Fibroblast of skin of left biceps (primary cell): ENCODE measurements at places on chromosomes 12 and 14.
A peak's percentile ranks its signal among the peaks of the same experiment; 100 is the strongest.

- no peak for DNase-seq
Observed at GRCh38 chr12:99192489-99192888, 455.1 kb upstream of the GARIN6 start.

GRCh38 chr12:127389923-127390322, 877.0 kb upstream of the TMEM132C start:
- DNase-seq = peak; percentile 64

DNA sequence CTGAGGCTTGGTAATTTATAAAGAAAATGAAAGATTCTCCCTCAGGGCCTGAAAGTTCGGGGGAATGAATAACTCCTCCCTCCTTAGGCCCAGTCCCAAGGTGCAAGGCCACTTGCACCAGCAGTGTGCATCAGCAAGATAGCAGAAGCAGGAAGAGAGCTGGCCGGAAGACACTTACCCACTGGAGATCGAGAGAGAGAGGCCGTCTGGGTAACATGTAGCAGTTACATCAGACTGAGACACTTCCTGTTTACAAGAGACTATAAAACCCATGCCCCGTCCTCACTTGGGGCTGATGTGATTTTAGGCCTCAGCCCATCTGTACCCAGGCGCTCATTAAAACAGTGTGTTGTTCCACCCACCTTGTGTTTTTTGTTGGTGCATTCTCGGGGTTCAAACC, 85.2 kb downstream of the TMTC3 start:
- no peak for DNase-seq

DNA sequence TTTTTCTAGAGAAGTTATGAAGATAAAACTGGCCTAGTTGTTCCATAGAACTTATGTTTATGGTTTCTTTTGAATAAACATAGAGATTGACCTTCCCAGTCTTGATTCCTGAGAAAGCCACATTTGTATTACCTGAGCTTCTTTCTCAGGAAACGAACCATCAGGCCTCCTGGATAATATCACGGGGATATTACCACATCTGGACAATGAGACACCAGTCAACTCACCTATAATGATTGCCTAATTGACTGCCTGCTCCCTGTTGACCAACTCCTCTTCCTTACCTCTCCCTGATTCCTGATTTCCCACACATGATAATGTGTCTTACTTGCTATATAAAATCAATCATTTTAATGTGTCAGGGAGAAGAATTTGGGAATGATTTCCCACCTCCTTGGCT, 822.7 kb downstream of the LRFN5 start:
- no peak for DNase-seq

GRCh38 chr14:99742074-99742473, 51.1 kb upstream of the EML1 start:
- no peak for DNase-seq

GRCh38 chr14:104843442-104844305, 21.4 kb upstream of the CEP170B start:
- DNase-seq = no peak

DNA sequence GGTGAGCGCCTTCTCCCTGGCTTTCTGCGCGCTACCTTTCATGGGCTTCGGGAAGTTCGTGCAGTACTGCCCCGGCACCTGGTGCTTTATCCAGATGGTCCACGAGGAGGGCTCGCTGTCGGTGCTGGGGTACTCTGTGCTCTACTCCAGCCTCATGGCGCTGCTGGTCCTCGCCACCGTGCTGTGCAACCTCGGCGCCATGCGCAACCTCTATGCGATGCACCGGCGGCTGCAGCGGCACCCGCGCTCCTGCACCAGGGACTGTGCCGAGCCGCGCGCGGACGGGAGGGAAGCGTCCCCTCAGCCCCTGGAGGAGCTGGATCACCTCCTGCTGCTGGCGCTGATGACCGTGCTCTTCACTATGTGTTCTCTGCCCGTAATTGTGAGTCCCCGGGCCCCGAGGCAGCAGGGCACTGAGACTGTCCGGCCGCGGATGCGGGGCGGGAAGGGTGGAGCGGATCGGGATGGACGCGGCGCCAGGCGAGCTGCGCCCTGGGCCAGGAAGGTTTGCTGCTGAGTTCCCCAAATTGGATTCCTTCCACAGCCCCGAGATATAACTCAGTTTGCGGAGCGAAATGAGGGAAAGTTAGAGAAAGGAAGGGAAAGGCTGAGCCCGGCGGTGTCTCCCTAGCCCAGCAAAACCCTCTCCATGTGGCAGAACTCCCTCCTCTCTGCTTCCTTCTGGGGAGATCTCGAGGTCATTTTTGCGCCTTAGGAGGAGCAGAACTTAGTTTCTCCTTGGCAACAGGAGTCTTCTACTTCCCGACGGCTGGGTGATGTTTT, 972 bp downstream of the PTGDR start:
- no peak for DNase-seq

- DNase-seq = no peak
Observed at GRCh38 chr12:75900781-75901254, 130.8 kb downstream of the PHLDA1 start.

- no peak for DNase-seq
Observed at GRCh38 chr12:2110849-2111566, 58.2 kb downstream of the CACNA1C start.

GRCh38 chr14:34137001-34137745, 186.3 kb upstream of the EGLN3 start:
- DNase-seq = no peak

GRCh38 chr12:5188472-5188871, 144.8 kb downstream of the KCNA5 start:
- no peak for DNase-seq

DNA sequence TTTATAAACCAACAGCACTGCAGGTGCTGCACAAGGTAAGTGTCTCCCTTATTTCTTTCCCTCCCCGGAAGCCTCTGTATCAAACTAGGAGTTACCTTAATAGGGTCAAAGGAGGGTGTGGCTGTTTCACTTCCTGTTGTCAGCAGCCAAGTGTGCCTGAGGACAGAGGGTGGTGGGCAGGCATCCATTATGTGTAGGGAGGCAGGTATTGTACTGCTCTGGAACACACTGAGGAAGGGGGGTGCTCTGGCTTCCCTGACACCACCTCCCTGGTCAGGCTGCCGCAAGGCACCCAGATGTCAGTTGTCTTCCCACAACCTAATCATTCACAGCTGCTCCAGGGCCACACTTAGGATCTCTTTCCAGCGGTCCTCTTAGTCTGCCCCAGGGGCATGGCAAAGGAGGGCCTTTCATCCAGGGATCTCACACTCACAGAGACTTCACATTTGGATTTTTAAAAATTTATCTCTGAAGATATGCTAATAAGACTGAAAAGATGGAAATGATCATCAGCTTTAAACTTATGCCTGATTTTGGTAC, 132.0 kb upstream of the ARHGAP5 start:
- DNase-seq = no peak

GRCh38 chr12:64707362-64707761, 51.8 kb downstream of the GNS start:
- no peak for DNase-seq

GRCh38 chr12:116599285-116600136, 40.3 kb downstream of the MAP1LC3B2 start:
- DNase-seq = no peak

GRCh38 chr12:105198961-105199360, 37.0 kb downstream of the APPL2 start:
- no peak for DNase-seq

GRCh38 chr12:49582850-49583249, 14.9 kb upstream of the MCRS1 start:
- DNase-seq = no peak

DNA sequence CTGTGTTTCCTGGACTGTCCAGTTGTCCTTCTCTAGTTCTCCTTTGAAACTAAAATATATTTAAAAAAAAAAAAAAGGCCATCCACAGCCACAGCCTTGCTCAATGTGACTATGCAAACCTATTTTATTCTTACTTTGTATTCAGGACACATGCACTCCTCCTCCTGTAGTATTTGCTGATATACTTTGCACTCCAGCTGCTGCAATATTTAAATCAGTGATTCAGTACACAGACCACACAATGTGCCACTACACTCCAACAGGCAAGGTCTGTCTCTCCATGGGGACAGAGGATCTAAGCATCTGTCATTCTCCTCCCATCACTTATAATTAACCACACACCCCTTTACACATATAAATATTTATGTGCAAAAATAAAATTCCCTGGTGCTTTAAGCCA, 40.2 kb upstream of the CCDC196 start:
- no peak for DNase-seq

DNA sequence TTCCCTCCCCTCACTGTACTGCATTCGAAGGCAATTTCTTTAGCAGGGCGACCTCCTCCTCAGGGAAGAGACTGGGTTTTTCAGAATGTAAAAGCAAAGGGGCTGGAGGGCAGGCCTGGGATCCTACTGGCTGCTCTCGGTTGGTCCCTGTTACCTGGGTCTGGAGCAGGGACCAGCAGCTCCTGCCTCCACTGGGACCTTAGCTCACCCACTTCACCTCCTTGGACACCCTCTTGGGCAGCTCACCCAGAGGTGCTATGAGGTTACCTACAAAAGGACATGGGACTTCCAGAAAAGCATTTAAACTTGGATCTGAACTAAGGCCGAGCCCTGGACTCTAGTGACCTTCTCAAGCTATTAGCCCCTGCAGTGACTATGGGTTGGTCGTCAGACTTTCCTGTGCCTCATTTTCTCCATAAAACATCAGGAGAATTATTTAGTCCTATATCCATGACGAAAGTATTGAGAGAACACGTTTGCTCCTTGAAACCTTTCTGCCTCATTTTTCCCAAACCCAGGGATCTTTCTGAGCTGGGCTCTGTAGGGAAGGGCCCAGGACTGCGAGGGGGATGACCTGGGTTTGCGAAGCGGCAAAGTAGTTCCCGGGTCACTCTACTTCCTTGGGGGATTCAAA, 65.0 kb downstream of the FBXL14 start:
- DNase-seq = no peak

DNA sequence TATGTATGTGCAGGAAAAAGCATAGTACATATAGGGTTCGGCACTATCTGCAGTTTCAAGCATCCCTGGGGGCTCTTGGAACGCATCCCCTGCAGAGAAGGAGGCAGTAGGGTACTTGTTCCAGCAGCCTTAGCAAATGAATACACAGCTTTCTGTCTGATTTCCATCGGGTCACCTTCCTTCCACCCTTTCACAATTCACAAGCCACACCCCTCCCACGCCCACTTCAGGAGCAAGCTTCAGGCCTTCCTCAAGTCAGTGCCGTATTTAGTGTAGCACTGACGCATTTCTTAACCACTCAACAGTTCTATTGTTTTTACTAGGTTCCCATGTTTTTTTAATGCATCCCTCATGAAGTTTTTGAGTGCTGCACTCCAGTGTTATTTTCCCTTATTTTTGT, 64.2 kb downstream of the CLMN start:
- DNase-seq = no peak

DNA sequence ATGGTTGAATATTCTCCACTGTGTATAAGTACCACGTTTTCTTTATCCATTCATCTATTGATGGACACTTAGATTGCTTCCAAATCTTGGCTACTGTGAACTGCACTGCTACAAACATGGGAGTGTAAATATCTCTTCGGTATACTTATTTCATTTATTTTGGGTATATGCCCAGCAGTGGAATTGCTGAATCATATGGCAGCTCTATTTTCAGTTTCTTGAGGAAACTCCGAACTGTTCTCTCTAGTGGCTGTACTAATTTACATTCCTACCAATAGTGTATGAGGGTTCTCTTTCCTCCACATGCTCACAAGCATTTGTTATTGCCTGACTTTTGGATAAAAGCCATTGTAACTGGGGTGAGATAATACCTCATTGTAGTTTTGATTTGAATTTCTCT, 623.1 kb upstream of the LRFN5 start:
- DNase-seq = no peak

GRCh38 chr14:67694791-67695393, 672 bp downstream of the RDH11 start:
- peak; percentile 42 for DNase-seq

GRCh38 chr14:20768593-20768892, 339 bp downstream of the EDDM3B start:
- no peak for DNase-seq

GRCh38 chr12:132766380-132767085, 4.9 kb upstream of the ANKLE2 start:
- no peak for DNase-seq

- DNase-seq = no peak
Observed at GRCh38 chr14:44271006-44271405, 236.1 kb downstream of the FSCB start.

- no peak for DNase-seq
Observed at GRCh38 chr12:105954951-105955931, 183.5 kb downstream of the NUAK1 start.

GRCh38 chr12:67609226-67609870, 39.2 kb upstream of the DYRK2 start:
- DNase-seq = no peak

- DNase-seq = no peak
Observed at GRCh38 chr12:124763594-124763979, 100.1 kb downstream of the SCARB1 start.

DNA sequence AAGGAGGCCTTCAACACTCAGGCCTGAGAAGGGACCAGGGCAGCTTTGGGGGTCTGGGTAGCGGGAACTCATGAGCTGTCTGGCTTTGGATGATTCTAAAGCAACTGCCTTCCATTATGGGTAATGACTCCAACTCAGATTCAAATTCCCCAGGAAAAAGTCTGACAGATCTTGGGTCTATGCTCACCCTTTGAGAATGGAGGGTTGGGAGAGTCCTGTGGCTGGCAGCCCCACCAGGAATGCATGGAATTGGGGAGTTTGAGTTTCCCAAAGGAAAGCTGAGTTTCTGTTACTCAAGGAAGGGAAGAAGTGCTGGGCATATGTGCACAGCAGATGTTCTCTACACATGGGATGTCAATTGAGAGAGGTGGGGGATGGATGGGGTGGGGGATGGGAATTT, 22.4 kb upstream of the LTBP2 start:
- no peak for DNase-seq

DNA sequence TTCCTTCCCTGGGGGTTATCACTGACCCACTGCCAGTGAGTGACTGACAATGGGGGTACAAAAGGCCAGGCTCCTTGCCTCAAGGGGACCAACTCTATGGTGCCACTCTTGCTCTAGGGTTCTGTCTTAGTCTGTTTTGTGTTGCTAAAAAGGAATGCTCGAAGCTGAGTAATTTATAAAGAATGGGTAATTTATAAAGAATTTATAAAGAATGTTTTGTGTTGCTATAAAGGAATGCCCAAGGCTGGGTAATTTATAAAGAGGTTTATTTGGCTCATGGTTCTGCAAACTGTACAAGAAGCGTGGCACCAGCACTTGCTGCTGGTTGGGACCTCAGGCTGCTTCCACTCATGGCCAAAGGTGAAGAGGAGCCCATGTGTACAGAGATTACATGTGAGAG, 15.8 kb upstream of the RASSF8 start:
- no peak for DNase-seq

- no peak for DNase-seq
Observed at GRCh38 chr12:12133259-12133658, 62.5 kb downstream of the BCL2L14 start.
